ENCODE measurements at places on chromosomes 1 and 21.

DNA sequence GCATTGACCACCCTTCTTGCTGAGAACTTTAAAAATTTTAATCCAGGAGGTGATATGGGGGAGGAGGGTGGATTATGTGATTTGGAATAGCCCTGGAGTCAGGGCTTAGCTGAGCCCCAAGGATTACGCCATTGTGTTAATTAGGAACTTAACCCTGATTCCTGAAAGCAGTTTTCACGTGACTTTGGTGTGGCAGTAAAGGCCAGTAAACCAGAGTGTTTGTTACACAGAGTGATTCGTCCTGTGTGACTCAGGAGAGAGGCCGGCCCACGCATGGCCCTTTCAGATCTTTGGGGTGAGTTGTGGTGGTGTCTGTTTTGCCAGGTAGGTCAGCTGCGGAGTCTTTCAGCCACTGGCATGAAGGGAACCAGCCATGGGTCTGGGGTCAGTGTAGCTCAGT lies 107.6 kb downstream of the NOS1AP start:
- no peak for DNase-seq

- no peak for DNase-seq
Observed at GRCh38 chr21:42496839-42497202, 797 bp upstream of the RSPH1 start.

DNA sequence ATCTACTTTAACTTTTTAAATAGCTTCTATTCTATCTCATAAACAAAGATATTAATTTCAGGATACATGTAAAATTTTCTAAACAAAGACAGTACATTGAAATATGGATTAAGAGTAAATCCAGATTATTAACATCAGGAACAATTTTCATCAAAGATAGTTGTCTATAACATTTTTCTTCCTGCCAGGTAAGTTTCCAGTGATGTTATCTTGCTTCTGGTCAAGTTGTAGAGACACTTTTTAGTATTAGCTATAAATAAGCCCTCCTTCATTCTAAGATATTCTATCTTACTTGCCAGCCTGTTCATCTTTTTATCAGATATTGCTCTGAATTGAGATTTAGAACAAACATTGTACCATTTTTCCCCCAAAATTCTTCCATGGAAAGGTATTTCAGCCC lies 94.4 kb upstream of the KCTD3 start:
- no peak for DNase-seq

DNA sequence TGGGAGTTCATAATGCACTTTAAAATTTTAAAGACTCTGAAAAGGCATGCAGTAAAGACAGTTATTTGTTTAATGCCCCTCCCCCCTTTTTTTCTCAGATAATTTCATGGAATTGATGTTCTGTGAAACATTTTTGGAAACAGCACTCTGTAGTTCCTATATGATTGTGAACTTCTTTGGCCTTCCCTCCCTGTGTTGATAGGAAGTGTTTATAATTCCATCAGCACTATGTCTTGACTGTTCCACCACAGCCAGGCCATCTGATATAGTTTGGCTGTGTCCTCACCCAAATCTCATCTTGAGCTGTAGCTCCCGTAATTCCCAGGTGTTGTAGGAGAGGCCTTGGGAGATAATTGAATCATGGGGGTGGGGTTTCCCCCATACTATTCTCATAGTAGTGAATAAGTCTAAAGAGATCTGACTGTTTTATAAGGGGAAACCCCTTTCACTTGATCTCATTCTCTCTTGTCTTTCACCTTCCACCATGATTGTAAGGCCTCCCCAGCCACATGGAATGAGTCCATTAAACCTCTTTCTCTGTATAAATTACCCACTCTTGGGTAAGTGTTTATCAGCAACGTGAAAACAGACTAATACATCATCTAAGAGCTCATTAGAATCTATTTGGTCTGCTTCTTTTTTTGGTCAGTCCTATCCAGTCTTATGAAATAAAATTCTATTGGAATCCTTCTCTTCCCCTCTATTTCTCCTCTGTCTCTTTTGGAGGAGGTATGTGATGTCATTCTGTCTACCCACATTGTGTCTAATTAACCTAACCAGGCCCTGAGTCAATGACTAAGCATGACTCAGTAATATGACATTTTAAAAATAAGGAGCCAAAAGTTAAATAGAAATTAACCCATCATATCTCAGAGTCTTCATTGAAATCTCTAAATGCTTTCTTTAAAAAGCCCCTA lies 8.9 kb downstream of the CCDC185 start:
- no peak for DNase-seq

- no peak for DNase-seq
Observed at GRCh38 chr1:190949939-190950338, 472.3 kb upstream of the BRINP3 start.

GRCh38 chr1:209513226-209513625 lies 70.3 kb upstream of the CAMK1G start:
- peak; percentile 24 for DNase-seq

DNA sequence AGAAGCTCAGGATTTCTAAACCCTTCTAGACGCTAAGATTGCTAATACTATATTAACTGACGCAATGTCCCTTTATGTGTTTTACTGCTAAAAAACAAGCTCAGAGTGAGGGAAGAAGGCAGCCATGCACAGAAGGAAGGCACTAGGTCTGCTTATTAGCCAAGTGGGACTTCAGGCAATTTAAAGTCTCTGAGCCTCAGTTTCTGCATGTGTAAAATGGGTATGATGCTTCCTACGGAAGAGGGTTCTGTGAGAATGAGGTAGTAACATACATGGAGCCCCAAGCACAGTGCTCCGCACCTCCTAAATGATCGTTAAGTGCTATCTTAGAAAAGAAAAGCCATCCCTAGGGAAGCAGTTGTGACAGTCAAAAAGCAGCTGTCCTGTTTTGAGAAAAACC lies 16.9 kb downstream of the MIS18A start:
- DNase-seq = no peak

GRCh38 chr1:67952071-67952470 lies 98.4 kb downstream of the DIRAS3 start:
- DNase-seq = no peak

- no peak for DNase-seq
Observed at GRCh38 chr1:1227386-1227785, 4.4 kb downstream of the SDF4 start.

DNA sequence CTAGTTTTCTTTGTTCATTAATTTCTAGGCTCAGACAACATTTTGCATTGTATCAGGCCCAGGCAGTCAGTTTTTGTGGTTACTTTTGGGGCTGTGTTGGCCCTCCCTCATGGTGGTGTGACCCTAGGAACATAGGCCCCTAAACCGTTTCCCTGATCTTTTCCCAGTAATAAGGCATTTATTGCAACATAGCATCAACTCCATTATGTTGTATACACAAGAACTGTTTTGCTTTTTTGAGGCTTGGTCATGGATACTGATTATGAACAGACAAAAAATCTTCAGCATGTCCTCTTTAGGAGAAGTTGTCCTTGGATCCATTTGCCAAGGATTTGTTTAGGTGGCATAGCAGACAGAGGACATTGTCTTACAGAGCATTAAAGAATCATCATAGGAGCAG lies 10.3 kb downstream of the B3GALT2 start:
- no peak for DNase-seq

- no peak for DNase-seq
Observed at GRCh38 chr1:155282488-155283091, 5.3 kb downstream of the HCN3 start.

- DNase-seq = no peak
Observed at GRCh38 chr21:39003982-39004633, 179.1 kb downstream of the PSMG1 start.

GRCh38 chr21:36851121-36851520 lies 115.3 kb downstream of the HLCS start:
- DNase-seq = no peak

- no peak for DNase-seq
Observed at GRCh38 chr1:59903141-59903754, 23.3 kb downstream of the CYP2J2 start.

- no peak for DNase-seq
Observed at GRCh38 chr1:54615531-54616279, 7.6 kb downstream of the FAM151A start.

- DNase-seq = no peak
Observed at GRCh38 chr1:115199416-115200132, 110.3 kb upstream of the TSPAN2 start.

- no peak for DNase-seq
Observed at GRCh38 chr1:7219031-7219430, 433.8 kb downstream of the CAMTA1 start.

- no peak for DNase-seq
Observed at GRCh38 chr1:234755449-234755863, 145.5 kb upstream of the IRF2BP2 start.

GRCh38 chr1:110047463-110047862 lies 13.0 kb downstream of the STRIP1 start:
- DNase-seq = no peak

- DNase-seq = no peak
Observed at GRCh38 chr1:82806133-82806532, 1005.4 kb downstream of the ADGRL2 start.

GRCh38 chr1:81717230-81717629 lies 83.5 kb upstream of the ADGRL2 start:
- DNase-seq = no peak

DNA sequence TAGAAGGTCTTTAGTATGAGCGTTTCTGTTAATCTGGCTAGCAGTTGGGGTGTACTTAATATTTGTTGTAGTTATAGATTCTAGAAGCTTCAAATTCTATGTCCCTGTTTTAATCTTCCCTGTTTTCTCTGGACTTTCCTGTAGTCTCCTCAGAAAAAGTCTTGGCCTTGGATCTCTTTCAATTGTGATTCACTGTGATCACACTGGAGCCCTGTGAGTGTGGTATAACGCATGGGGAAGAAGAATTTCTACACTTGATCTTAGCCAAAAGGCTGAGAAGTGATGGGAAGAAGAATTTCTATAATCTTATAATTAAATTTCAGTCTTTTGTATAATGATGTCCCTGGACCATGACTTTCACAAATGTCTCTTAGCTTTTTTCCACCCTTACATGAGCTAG lies 36.7 kb upstream of the COP1 start:
- no peak for DNase-seq

DNA sequence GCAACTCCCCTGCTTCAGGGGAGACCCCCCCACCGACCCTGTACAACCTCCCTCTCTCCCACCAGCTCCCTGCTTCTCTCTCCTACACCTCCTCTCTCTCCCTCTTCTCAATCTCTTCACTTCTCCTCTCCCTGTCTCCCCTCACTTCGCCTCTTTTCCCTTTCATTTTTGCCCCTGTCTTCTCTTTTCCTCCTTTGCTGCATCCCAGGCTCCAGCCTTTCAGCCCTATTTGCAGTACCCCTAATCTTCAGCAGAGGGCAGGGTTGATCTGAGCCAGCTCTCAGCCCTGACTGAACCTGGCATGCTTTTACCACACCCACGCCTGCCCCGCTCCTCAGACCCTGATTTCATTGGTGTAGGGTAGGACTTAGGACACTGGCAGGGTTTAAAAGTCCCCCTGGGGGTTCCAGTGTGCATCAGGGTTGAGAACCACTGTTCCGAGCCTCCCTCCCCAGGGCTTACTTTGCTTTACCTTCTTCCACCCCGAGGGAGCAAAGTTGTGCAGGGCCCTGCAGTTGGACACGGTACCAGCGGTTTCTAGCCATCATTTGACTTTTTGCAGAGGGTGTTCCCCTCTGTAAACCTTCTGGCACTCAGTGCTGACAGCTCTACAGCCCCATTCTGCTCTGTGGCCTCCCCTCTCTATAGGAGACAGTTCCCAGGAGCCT lies 67.3 kb upstream of the CNTN2 start:
- DNase-seq = no peak

- no peak for DNase-seq
Observed at GRCh38 chr1:163914785-163915413, 593.1 kb downstream of the NUF2 start.

DNA sequence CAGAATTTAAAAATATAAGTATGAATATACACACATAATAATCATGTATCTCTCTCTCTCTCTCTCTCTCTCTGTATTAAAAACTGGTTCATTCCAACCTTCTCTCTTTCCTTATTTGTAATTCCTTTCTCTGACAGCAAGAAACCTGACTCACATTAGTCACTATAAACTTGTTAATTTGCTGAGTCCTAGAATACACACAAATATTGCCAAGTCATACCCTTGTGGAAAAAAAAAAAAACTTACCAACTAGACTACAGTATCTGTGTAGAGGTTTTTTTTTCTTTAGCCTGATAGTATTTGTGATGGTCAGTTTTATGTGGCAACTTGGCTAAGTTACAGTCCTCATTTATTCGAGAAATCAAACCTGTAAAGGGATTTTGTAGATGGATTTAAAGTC lies 26.3 kb upstream of the NHLH2 start:
- DNase-seq = no peak

DNA sequence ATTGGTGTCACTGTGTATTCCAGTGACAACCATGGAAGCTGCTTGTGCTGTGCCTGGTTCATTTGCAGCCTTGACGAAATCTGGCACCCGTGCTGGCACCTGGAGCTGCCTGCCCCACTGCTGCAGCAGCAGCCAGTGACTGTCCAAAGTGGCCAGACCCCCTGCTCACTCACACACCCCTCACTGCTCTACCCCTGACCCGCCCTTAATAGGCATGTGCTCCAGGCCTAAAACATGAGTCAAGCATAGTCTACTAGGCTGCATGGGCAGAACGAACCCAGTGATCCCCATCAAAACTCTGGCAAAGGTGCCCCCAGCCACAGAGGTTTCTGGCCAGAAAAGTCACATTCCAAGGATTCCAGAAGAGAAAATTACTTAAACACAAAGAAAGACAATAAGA lies 7.7 kb downstream of the PRAMEF1 start:
- no peak for DNase-seq

DNA sequence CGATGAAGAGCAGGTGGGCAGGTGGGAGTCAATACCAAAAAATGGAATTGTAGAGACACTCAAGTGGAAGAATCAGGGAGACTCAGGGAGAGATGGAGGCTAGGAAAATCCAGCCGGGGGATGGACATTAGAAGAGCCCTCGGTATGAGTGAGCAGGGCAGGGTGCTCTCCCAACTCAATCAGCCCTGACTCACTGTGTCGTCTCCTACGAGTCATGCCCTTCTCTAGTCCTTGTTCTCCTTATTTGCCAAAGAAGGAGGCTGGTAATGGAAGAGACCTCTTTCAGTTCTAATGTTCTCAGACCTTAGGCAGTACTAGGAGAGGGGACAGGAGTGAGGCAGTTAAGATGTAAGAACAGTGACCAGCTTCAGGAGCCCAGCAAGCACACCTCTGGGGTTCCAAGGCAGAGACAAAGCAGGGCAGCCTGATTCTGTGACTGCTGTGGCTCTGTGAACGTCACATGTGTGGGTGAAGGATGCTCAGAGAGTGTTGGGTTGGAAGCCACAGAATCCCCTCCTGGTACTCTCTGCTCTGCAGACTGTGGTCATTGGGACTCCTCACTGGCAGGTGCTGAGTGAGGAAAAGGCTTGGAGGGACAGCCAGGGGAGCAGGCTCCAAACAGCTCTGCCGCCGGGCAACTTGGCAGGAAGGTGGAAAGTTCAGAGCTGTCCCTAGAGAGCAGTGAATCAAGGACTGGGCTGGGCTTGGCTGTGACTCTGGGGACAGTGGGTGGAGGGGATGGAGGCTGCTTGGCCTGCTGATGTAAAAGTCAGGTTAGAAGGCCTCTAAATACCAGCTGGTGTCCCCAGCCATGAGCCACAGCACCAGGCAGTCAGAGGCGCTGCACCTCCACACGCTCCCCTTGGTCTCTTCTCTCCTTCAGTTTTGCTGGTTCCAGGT lies 11.1 kb upstream of the GJA5 start:
- DNase-seq = no peak

- DNase-seq = no peak
Observed at GRCh38 chr1:40712997-40713396, 21.5 kb downstream of the NFYC start.

All from SW 1271 (cell line).